ENCODE measurements at places on chromosomes 7 and 10. TPM values are rescaled to one million over a fixed set of nuclear protein-coding genes. Genes with fewer than 3 reads are reported as not detected.

- DNase-seq, result no peak
Measured at GRCh38 chr7:112987171-112987570, 99.5 kb downstream of the GPR85 start.

- DNase-seq, result no peak
Measured at GRCh38 chr10:60560451-60560850, 170.8 kb upstream of the ANK3 start.

TMEM236 gene
- total RNA-seq, result 0.22 TPM

- DNase-seq, result no peak
Measured at GRCh38 chr7:145696071-145696470, 420.5 kb upstream of the CNTNAP2 start.

- no peak for DNase-seq
Measured at GRCh38 chr10:2543142-2543886, 524.0 kb upstream of the PFKP start.

GRCh38 chr7:20786779-20787659 is at the start of gene SP8:
Gene SP8, minus strand, starts transcription at chr7:20786886. Its CDS starts 88 bp downstream, at chr7:20786798.
- peak; percentile 31 for DNase-seq

DHX32 gene
- total RNA-seq, result 68.2 TPM

FRA10AC1 gene
- 15.6 TPM for total RNA-seq

PTF1A gene
- not detected for total RNA-seq

DNA sequence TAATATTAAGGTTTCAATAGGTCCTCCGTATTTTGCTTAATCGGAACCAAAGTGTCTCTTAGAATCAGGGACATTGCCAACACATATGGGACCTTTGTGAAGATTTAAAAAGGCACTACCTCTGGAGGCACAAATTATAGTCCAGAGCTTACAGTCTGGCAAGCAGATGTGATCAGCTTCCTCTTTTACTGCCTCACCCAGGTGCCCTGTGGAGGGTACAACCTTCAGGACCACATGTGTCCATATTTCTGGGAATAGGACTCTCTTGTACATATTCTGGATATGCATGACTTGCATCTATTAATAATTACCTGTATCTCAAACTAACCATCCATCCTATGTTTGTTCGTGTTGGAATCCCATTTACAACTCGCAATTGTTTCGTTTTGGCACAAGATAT is 60.0 kb downstream of the HGF start:
- no peak for DNase-seq

- DNase-seq, result no peak
Measured at GRCh38 chr7:11591055-11591633, 240.9 kb downstream of the THSD7A start.

GRCh38 chr10:114388275-114388674 is 16.0 kb downstream of the AFAP1L2 start:
- DNase-seq, result no peak

DNA sequence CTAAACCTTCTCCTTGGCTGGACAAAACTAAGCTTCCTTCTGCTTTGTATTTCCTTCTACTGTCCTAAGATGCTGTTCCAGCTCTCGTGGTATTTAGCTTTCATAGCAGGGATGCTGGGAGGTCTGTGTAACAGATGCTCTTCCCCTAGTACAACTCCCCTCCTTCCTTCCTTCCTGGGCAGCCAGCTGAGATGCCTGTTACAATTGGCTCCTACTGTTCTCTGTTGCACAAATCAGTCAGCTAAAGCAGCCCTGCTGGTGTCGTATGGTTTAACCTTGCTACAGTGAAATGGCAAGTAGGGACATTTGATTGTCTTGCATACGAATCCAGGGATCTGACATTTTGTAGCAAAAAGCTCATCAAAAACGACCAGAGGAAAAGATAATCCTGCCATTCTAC is 143.8 kb downstream of the ARHGAP21 start:
- no peak for DNase-seq

GRCh38 chr7:47571331-47572093 is 10.4 kb downstream of the TNS3 start:
- DNase-seq, result peak; percentile 53

CPED1 gene
- total RNA-seq, result 3.8 TPM

GRCh38 chr7:144468990-144469732 is 65.7 kb upstream of the NOBOX start:
- no peak for DNase-seq

TMEM139 gene
- total RNA-seq, result 10.9 TPM

SPDYE16 gene
- total RNA-seq, result 0.19 TPM

DNA sequence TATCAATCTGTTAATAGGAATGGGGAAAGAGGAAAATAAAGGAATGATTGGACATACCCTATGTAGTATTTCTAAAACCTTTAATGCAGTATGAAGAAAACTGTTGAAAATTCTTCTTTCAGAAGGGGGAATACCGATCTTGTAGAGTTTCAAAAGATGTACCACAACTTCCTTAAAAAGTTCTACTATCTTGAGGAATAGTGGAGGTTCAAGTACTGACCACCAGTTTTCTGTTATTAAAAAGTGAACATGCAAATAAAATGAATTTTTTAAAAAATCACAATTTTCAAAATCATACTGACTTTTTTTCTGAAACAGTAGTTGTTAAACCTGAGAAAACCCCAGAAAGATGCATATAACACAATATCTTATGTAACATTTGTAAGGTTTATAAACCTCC is 86.5 kb downstream of the HERC4 start:
- no peak for DNase-seq

PDIA4 gene
- total RNA-seq, result 35.9 TPM

- no peak for DNase-seq
Measured at GRCh38 chr7:26583094-26583648, 281.2 kb downstream of the SKAP2 start.

TRPV6 gene
- 12.5 TPM for total RNA-seq
